Activated naive CD8-positive, alpha-beta T cell treated with anti-CD3 and anti-CD28 coated beads, Interleukin-2, amount 50 U/mL, for 24 hours (primary cell): ENCODE measurements at places on chromosomes 2 and 18.

GRCh38 chr18:74521068-74521725, 13.1 kb upstream of the CNDP1 start:
- no peaks in the 10 kb centered on the region for H3K4me1 ChIP-seq
- H3K36me3 ChIP-seq, result peaks cover 36% of the 10 kb centered on the region
- no peak overlapping the region for H3K4me3 ChIP-seq
- no peak overlapping the region for H3K27ac ChIP-seq
- H3K27me3 ChIP-seq, result no peaks in the 10 kb centered on the region

DNA sequence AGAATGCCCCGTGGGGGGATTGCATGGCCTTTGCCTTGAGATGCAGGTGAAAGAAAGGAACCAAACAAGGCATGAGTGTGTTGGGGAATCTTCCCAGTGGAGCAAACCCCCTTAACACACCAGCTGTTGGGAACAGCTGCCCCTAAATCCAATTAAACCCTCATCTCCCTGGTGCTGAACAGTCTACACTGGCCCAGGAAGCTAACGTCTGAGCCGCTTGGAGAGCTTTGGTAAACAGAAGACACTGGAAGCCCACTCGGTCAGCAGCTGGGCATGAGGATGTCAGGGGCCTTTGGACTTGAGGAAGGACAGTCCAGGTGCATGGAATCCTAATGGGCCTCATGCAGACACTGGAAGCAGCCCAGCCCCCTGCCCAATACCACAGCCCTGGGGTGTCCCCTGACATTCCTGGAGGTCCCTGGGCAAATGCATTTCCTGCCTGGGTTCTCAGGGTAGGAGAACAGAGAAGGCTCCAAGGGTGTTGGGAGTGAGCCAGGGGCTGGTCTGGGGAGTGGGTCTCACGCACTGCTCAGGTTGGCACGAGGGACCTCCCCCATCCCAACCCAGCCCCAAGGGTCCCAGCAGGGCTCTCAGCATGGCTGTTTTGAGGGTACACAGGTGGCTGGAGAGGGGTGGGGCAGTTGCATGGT, 37.7 kb downstream of the GBX2 start:
- H3K4me1 ChIP-seq, result no peaks in the 10 kb centered on the region
- H3K36me3 ChIP-seq, result no peaks in the 10 kb centered on the region
- H3K27ac ChIP-seq, result no peak overlapping the region
- H3K27me3 ChIP-seq, result no peaks in the 10 kb centered on the region
- H3K4me3 ChIP-seq, result no peak overlapping the region

DNA sequence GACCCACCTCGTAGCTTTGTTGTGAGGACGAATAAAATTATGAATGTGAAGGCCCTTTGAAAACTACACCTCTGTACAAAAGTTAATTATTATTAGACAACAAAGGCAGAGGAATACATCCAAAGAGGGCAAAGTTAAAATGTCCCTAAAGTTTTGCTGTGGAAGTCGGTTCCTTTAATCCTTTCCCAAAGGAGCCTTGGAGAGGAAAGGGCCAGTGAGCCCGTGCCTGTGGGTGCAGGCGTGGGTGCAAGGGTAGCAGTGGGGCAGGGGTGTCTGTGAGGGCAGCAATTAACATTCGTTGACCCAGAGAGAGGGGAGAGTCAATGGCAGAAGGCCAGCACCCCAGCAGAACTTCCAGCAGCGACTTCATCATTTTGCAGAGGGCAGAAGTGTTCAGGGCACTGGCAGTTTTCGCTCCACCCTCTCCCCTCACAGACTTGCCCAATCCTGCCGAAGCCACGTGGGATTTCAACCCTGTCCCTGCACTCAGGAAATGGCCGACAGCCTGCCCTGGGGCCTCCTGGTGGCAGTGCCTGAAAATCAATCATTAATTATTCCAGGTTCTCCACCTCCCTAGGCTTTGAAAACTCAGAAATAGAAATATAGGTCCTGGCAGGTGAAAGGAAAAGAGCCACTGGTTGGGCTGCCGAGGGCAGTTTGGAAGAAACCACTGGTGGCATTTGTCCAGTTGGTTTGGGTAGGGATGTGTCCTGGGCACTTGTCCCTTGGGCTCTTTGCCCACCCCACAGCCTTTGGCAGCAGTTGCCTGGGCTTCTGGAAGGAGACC, 4.2 kb upstream of the PAX8 start:
- peaks cover 22% of the 10 kb centered on the region for H3K27me3 ChIP-seq
- no peak overlapping the region for H3K4me3 ChIP-seq
- no peaks in the 10 kb centered on the region for H3K36me3 ChIP-seq
- H3K4me1 ChIP-seq, result no peaks in the 10 kb centered on the region

- no peaks in the 10 kb centered on the region for H3K27me3 ChIP-seq
- no peak overlapping the region for H3K4me3 ChIP-seq
- no peak for DNase-seq
- H3K27ac ChIP-seq, result no peak overlapping the region
Observed at GRCh38 chr18:62751341-62751821, 36.0 kb downstream of the PHLPP1 start.

GRCh38 chr2:97348265-97348664, 235.3 kb downstream of the ANKRD36 start:
- no peaks in the 10 kb centered on the region for H3K36me3 ChIP-seq
- H3K4me1 ChIP-seq, result no peaks in the 10 kb centered on the region
- DNase-seq, result no peak
- H3K27me3 ChIP-seq, result peaks cover 13% of the 10 kb centered on the region

- no peaks in the 10 kb centered on the region for H3K27me3 ChIP-seq
- H3K4me3 ChIP-seq, result no peak overlapping the region
- H3K4me1 ChIP-seq, result peaks cover 23% of the 10 kb centered on the region
- no peak overlapping the region for H3K27ac ChIP-seq
- H3K36me3 ChIP-seq, result peaks cover 10% of the 10 kb centered on the region
Observed at GRCh38 chr2:15556311-15556930, 4.7 kb downstream of the NBAS start.

- H3K27me3 ChIP-seq, result no peaks in the 10 kb centered on the region
- no peaks in the 10 kb centered on the region for H3K36me3 ChIP-seq
- no peak overlapping the region for H3K27ac ChIP-seq
- H3K4me3 ChIP-seq, result no peak overlapping the region
- H3K4me1 ChIP-seq, result peaks cover 22% of the 10 kb centered on the region
Observed at GRCh38 chr2:190807886-190808285, 72.7 kb upstream of the GLS start.

GRCh38 chr2:61291851-61292575, 130.0 kb downstream of the C2orf74 start:
- H3K4me3 ChIP-seq, result no peak overlapping the region
- peaks cover 47% of the 10 kb centered on the region for H3K36me3 ChIP-seq
- peaks cover 10% of the 10 kb centered on the region for H3K4me1 ChIP-seq
- no peaks in the 10 kb centered on the region for H3K27me3 ChIP-seq
- H3K27ac ChIP-seq, result no peak overlapping the region

DNA sequence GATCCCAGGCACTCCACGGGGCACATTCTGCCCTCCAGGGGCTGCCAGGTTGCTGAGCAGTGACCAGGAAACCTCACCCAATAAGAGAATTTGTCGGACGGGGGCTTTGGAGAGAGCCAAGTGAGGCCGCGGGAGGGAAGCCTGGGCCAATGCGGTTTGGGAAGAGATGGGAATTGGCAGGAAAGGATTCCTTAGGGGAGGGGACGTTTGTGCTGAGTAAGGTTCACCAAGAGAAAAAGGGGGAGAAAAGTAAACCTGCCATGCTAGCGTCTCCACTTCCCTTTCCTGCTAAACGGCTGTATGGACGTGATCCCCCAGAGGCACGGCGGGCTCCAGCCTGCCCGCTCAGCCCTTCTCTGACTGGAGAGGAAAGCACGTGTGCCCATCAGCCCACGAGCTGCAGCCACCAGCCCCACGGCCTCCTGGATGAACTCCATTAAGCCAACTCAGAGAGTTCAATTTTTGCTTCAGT, 194.4 kb upstream of the ID2 start:
- peaks cover 78% of the 10 kb centered on the region for H3K4me1 ChIP-seq
- no peak for DNase-seq
- H3K4me3 ChIP-seq, result peak overlapping the region; percentile 81
- peaks cover 6% of the 10 kb centered on the region for H3K27me3 ChIP-seq
- peak overlapping the region; percentile 90 for H3K27ac ChIP-seq
- peaks cover 9% of the 10 kb centered on the region for H3K36me3 ChIP-seq

GRCh38 chr2:207311316-207312005, 145.7 kb upstream of the KLF7 start:
- H3K27ac ChIP-seq, result peak overlapping the region; percentile 85
- H3K4me3 ChIP-seq, result no peak overlapping the region

DNA sequence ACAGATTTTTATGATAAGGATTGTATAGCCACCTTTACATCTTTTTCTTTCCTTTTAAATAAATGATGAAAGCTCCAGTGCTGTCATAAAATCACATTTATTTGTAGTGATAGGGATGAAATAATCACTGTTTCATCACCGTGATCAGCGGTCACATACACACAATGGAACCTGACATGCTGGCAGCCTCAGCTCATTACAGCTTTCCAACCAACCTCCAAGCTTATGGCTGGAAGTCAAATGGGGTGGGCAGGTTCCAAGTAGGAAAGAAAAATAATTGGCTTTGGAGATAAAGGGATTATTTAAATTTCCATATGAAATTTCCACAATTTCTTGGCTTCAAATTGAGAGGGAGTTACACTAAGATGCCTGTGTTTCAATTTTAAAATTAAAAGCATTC, 251.3 kb downstream of the PLCL1 start:
- H3K4me1 ChIP-seq, result peaks cover 4% of the 10 kb centered on the region
- H3K36me3 ChIP-seq, result no peaks in the 10 kb centered on the region
- no peak overlapping the region for H3K4me3 ChIP-seq
- no peaks in the 10 kb centered on the region for H3K27me3 ChIP-seq
- H3K27ac ChIP-seq, result no peak overlapping the region
- no peak for DNase-seq

GRCh38 chr2:161238560-161239325, 69.5 kb upstream of the PSMD14 start:
- peaks cover 6% of the 10 kb centered on the region for H3K27me3 ChIP-seq
- peak overlapping the region; percentile 84 for H3K4me3 ChIP-seq
- peak overlapping the region; percentile 52 for H3K27ac ChIP-seq
- peak; percentile 63 for DNase-seq
- peaks cover 50% of the 10 kb centered on the region for H3K4me1 ChIP-seq
- H3K36me3 ChIP-seq, result peaks cover 10% of the 10 kb centered on the region

GRCh38 chr2:29724282-29724681, 197.1 kb downstream of the ALK start:
- no peak overlapping the region for H3K4me3 ChIP-seq
- peaks cover 9% of the 10 kb centered on the region for H3K27me3 ChIP-seq
- no peak overlapping the region for H3K27ac ChIP-seq
- no peaks in the 10 kb centered on the region for H3K4me1 ChIP-seq
- DNase-seq, result no peak

- no peaks in the 10 kb centered on the region for H3K36me3 ChIP-seq
- peaks cover 22% of the 10 kb centered on the region for H3K4me1 ChIP-seq
- H3K27me3 ChIP-seq, result no peaks in the 10 kb centered on the region
Observed at GRCh38 chr2:207467716-207468347, 61.9 kb upstream of the CREB1 start.

GRCh38 chr2:145771525-145771924, 1251.6 kb upstream of the ZEB2 start:
- no peak overlapping the region for H3K4me3 ChIP-seq
- no peak overlapping the region for H3K27ac ChIP-seq
- no peak for DNase-seq
- H3K36me3 ChIP-seq, result no peaks in the 10 kb centered on the region

DNA sequence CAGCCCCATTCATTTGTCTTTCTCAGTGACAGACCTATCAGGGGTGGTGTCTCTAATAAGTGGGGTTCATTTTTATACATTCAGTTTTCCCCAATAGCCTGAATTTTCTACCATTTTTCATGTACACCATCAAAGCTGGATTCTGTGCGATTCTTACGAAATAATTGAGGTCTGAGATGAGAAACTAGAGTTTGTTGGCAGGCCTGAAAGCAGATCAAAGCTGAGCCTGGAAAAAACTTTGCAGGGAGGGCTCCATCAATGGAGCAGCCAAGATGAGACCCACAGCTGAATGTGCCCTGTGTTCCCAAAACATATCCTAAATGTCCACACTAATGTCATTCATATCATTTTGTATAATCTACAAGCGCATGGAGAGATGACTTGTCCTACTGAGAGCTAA, 4.5 kb upstream of the TMEM200C start:
- peaks cover 44% of the 10 kb centered on the region for H3K27me3 ChIP-seq
- no peaks in the 10 kb centered on the region for H3K36me3 ChIP-seq
- no peak overlapping the region for H3K4me3 ChIP-seq
- no peak for DNase-seq
- H3K4me1 ChIP-seq, result no peaks in the 10 kb centered on the region

DNA sequence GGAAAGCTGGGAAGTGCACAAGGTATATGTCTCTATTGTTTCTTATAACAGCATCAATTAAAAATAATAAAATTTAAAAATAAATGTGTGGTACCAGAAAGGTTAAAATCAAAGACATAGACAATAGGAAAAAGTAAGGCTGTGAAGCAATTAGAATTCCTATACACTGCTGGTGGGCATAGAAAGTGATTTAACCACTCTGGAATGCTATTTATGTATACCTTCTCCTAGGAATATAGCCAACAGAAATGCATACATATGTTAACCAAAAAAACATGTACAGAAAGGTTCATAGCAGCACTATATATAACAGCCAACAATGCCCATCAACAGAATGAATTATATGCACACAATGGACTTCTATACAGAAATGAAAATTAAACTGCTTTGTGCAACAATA, 43.0 kb downstream of the WDSUB1 start:
- DNase-seq, result no peak
- no peak overlapping the region for H3K27ac ChIP-seq
- H3K4me1 ChIP-seq, result no peaks in the 10 kb centered on the region
- H3K4me3 ChIP-seq, result no peak overlapping the region
- no peaks in the 10 kb centered on the region for H3K27me3 ChIP-seq

GRCh38 chr2:105287692-105288091, 41.8 kb downstream of the TGFBRAP1 start:
- H3K27me3 ChIP-seq, result no peaks in the 10 kb centered on the region
- H3K4me3 ChIP-seq, result no peak overlapping the region
- DNase-seq, result peak; percentile 25
- H3K27ac ChIP-seq, result no peak overlapping the region
- peaks cover 51% of the 10 kb centered on the region for H3K36me3 ChIP-seq
- no peaks in the 10 kb centered on the region for H3K4me1 ChIP-seq

- H3K4me1 ChIP-seq, result no peaks in the 10 kb centered on the region
- H3K27me3 ChIP-seq, result peaks cover 2% of the 10 kb centered on the region
- no peak for DNase-seq
- H3K4me3 ChIP-seq, result no peak overlapping the region
- no peaks in the 10 kb centered on the region for H3K36me3 ChIP-seq
Observed at GRCh38 chr2:129092956-129093355, 774.3 kb upstream of the HS6ST1 start.

- no peak overlapping the region for H3K27ac ChIP-seq
- DNase-seq, result no peak
- no peaks in the 10 kb centered on the region for H3K36me3 ChIP-seq
- H3K4me3 ChIP-seq, result no peak overlapping the region
- peaks cover 14% of the 10 kb centered on the region for H3K27me3 ChIP-seq
- H3K4me1 ChIP-seq, result no peaks in the 10 kb centered on the region
Observed at GRCh38 chr2:19409046-19409445, 50.6 kb upstream of the OSR1 start.

DNA sequence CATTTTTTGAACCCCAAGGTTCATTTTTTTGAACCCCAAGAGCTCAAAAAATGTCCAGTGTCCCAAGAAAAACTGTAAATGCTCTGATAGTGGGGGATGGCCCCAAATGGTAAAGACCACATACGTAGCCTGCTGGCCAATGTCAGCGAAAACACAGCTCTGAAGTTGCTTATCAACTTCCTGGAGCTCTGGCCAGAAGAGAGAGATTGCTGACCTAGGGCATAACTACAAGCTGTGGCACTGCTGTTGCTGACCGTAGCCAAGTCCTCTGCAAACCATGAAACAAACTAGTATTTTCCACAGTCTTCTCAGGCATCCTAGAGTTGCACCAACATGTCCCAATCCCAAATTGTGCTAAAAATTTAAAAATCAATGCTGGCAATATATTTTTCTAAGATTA, 50.9 kb downstream of the REEP1 start:
- H3K36me3 ChIP-seq, result no peaks in the 10 kb centered on the region
- H3K27ac ChIP-seq, result no peak overlapping the region
- no peak overlapping the region for H3K4me3 ChIP-seq
- H3K4me1 ChIP-seq, result no peaks in the 10 kb centered on the region
- no peak for DNase-seq
